ENCODE measurements at places on chromosomes 4 and X.

- no peak for DNase-seq
Measured at GRCh38 chr4:10981576-10981975, 297.0 kb upstream of the CLNK start.

DNA sequence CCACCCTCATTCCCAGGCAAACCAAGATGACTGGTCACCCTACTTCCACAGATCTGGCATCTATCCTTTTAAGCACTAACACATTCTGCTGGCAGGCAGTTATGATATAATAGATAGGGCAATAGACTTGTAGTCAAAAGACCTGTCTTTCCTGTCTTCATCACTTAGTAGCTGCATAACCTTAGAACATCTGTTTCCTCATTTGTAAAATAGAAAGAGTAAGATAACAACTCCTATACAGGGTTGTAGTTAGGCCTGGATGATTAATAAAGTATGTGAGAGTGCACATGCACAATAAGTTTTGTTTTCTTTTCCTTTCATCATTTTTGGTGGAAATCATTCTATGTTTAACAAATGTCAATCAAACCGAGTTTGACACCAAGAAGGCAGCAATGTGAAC, 72.1 kb downstream of the GPR82 start:
- DNase-seq: no peak

GRCh38 chr4:127219232-127219631, 413.5 kb upstream of the INTU start:
- no peak for DNase-seq

DNA sequence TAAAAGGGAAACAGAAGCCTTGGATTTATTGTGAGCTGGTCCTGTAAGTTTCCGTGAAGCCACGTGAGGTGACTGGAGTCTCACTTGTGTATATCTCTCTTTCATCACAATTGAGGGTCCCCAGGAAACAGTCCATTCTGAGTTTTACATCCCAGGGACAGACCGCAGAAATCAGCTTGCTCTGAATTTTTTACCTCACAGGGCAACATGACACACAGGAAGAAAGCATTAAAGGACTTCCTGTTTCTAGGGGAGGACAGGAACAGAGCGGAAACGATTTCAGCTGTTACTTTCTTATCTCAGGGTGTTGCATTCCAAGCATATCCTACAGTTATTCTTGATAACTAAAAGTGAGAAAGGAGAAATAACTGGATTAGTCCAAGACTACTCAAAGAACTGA, 553.5 kb downstream of the TRAM1L1 start:
- DNase-seq: no peak

DNA sequence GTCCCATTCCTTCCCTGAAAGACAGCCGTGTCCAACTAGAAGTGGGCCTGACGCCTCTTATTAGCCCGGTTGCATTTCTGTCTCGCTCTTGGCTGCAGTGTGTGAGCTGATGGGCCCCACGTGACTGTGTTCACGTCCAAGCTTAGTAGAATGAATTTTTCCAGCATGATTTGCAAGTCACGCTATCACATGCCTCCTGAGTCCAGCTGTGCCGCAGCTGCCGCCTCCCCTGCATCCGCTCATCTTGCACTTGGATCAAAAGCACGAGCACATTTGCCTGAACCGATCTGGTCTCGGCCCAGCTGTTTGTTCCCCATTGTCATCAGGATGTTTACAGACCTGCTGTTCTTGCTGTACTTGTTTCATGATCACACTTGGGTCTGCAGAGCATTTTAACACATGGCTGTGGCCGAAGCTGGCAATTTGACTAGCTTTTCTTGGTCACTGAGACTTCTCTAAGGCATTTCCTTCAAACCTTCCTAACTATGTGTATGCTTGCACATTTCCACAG, 126.5 kb downstream of the KIT start:
- no peak for DNase-seq

DNA sequence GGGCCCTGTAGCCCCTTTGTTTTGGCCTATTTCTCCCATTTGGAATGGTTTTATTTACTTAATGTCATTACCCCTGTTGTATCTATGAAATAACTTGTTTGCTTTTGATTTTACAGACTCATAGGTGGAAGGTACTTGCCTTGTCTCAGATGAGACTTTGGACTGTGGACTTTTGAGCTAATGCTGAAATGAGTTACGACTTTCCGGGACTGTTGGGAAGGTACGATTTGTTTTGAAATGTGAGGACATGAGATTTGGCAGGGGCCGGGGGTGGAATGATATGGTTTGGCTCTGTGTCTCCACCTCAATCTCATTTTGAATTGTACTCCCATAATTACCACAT, 39.4 kb downstream of the NLRP2B start:
- no peak for DNase-seq

- no peak for DNase-seq
Measured at GRCh38 chrX:136829413-136829812, 48.7 kb upstream of the ARHGEF6 start.

DNA sequence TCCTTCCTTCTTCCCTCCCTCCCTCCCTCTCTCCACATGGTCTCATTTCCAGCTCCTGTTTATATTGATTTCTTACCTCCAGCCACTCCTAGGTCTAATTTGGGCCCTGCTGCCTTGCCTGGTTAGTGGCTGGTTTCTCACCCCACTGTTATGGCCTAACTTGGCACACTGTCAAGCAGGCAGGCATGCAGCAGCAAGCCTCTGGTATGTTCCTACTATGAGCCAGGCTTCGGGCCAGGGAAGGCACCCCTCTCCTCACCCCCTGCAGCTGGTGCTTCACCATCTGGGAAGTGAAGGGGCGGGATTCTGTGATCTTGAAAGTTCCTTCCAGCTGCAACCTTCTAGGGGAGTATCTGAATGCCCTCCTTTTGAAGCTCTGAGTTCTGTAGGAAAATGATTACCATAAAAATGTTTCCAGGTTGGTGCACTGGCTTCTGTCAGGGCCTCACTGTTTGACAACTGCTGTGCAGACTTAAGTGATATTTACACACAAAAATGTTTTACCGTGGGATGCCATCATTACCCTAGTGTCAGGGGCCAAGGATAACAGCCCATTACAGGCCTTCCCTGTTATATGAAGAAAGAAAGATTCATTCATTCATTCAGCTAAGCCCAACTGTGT, 10.1 kb upstream of the VMA21 start:
- DNase-seq: no peak

DNA sequence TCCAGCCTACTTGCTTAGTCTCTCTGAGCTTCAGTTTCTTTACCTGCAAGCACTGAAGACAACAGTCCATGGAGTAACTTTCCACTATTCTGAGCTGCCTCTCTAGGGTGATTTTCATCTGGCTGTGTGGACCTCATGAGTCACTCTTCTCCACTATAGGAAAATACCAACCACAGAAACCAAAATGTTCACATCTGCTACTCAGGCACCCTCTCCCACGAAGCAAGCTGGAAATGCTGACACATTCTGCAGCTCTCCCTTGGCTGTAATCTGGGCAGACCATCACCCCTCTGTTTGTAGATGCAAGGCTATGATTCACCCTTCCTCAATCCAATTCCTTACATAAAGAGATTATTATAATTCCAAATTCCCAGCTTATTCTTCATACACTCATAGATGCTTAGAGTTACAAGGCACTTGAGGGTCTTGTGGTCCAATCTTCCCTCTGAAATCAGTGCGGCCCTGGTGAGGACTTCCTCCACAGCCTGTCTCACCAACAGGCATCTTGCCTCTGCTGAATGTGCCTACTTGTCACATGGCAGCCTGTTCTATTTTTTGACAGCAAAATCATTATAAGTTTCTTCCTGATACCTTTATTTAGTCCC, 97.0 kb upstream of the LNX1 start:
- no peak for DNase-seq

Measured in CD4-positive, alpha-beta T cell treated with Interleukin-17A for 1 hour (primary cell).